SJCRH30 (cell line): ENCODE measurements at places on chromosomes 1 and 21. TPM values are rescaled to one million over a fixed set of nuclear protein-coding genes. Genes with fewer than 3 reads are reported as not detected.

- H3K4me3 ChIP-seq, result no peak overlapping the region
- H3K4me1 ChIP-seq, result peaks cover 28% of the 10 kb centered on the region
- no peak overlapping the region for H3K27ac ChIP-seq
- no peaks in the 10 kb centered on the region for H3K27me3 ChIP-seq
Measured at GRCh38 chr1:209134001-209134400, 449.5 kb upstream of the CAMK1G start.

DNA sequence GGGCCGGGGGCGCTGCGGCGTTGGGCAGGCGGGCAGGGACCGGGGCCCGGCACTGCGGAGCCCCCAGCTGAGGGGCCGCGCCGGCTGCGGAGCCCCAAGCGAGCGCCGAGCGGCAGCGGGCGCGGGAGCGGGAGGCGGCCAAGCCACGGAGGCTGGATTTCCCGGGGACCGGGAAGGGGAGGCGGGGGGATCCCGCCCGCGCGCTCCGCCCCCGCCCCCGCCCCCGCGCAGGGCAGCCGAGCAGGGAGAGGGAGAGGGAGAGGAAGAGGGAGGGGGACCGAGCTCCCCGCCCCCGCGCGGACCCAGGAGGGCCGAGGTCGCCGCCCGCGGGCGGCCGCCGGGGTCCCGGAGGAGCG lies at the start of gene DLGAP3:
Gene DLGAP3 (minus strand): TSS at position 154 of the 356 bp plus-strand sequence. CDS start 24,267 bp downstream, outside the sequence.
- peak within 1 kb of the TSS; percentile 62 for H3K4me3 ChIP-seq
- H3K36me3 ChIP-seq, result no peaks in the 10 kb centered on the region
- H3K4me1 ChIP-seq, result no peaks in the 10 kb centered on the region
- H3K27me3 ChIP-seq, result peaks cover 14% of the 10 kb centered on the region
- DNase-seq, result peak; percentile 43

- no peak overlapping the region for H3K4me3 ChIP-seq
- no peaks in the 10 kb centered on the region for H3K27me3 ChIP-seq
- no peak for DNase-seq
- H3K4me1 ChIP-seq, result no peaks in the 10 kb centered on the region
Measured at GRCh38 chr1:220224611-220225124, 47.6 kb downstream of the RAB3GAP2 start.

The ADORA1 gene
- 53.8 and 60.9 TPM in 2 replicates for total RNA-seq

GRCh38 chr1:33047839-33048305 lies 11.2 kb upstream of the AK2 start:
- H3K4me1 ChIP-seq, result peaks cover 26% of the 10 kb centered on the region
- H3K36me3 ChIP-seq, result no peaks in the 10 kb centered on the region
- no peaks in the 10 kb centered on the region for H3K27me3 ChIP-seq
- no peak for DNase-seq
- H3K27ac ChIP-seq, result no peak overlapping the region
